GOT3 (cell line): ENCODE measurements at places on chromosomes 4 and X.

DNA sequence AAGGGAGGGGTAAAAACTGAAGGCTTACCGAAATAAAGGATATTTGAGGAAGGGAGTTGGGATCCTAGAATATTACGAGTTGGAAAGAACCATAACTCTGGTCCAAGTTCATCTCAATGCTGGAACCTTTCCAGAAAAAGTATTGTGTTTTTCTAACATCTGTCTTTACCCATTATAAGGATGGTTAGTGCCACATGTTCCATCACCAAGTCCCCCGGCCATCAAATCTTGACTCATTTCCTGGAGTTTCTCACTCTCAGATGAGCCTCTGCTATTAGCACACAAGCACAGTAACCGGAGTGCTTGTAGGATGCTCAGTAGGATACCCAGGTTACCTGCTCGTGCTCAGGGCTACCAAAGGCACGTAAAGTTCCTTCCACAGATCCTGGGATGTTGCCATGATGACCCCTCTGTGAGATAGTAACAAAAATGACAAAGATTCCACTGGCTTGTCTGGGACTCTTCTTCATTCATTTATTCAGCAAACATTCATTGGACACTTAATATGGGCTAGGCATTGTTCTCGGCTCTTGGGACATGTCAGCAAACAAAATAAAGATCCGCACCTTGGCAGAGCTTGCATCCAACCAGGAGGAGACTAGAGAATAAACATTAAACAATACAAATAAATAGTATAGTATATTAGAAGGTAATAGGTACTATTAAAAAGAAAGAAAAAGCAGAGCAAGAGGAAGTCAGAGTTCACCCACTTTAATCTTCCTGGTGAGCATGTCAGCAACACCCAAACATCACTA is 36.3 kb downstream of the PKD2 start:
- no peak for DNase-seq

DNA sequence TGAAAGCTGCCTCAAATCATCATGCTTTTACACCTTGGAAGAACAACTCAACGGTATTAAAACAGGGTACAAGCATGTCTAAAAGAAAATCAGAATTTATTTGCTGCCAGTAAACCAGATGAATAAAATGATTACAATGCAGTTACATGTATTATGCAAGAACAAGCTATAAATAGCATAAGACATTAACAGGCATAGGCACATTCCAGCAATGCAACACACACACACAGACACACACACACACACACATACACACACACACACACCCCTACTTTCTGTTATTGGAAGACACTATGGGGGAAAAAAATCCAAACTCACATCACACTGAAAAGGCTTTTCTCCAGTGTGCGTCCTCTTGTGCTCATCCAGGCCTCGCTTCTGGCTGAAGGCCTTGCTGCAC is 212.5 kb downstream of the PRDM5 start:
- no peak for DNase-seq

GRCh38 chr4:128630871-128631270 is 178.6 kb upstream of the JADE1 start:
- no peak for DNase-seq

- no peak for DNase-seq
Measured at GRCh38 chr4:121096191-121096590, 23.9 kb upstream of the NDNF start.

DNA sequence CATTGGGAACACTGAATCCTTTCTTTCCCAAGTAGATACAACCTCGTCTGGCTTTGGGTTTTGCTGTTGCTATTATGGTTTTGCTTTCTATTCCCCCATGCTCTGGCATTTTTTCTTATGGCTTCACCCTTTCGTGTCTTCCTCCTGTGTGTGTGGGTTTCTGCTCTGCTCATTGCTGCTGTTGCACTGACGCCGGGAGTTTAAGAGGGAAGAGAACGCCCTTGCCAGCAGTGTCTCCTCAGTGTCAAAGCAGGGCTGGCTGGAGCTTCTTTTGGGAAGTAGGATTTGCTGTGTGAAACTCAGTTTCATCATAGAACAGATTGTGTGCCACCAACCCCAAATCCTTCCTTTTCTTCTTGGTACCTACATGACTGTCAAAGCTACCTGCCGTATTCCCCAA is 63.7 kb downstream of the CLDN22 start:
- DNase-seq, result no peak

DNA sequence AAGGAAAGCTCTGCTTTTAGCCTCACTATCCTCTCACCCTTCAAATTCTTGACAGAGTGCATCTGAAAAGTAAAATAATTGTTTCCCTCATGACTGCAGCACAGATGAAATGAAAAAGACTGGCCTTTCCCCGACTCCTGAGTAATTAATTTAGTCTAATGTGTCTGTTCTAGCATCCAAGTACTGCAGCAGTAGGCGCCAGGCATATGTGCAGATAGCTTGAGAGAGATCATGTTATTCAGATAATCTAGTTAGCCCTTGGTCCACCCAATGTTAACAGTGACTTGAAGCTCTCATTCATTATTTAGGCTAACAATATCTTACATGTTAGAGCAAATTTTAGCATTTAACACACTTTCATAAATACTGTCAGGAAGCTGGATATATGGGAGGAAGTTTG is 54.0 kb downstream of the MAP9 start:
- DNase-seq, result no peak

- DNase-seq, result no peak
Measured at GRCh38 chr4:169175476-169175875, 95.3 kb downstream of the SH3RF1 start.
